ENCODE measurements at places on chromosomes 12 and 14. TPM values are rescaled to one million over a fixed set of nuclear protein-coding genes. Genes with fewer than 3 reads are reported as not detected.

DNA sequence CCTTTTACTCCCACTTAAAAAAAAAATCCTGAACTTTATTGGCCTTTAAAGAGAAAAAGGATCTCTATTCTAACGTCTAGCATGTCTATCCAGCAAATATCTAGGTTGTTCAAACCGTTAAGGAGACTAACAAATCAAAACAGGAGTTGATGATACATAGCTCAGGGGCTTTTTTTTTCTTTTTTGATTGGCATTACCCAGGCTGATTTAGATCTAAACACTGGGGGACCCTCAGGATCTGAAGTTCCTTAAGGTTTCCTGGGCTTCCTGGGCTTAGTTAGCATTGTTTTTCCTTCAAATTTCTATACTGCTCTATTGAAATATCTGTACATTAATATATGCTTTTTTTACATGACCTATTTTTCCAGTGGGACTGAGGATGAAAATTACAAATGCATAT lies 42.3 kb downstream of the EFCAB11 start:
- H3K27me3 ChIP-seq: no peaks in the 10 kb centered on the region
- H3K4me1 ChIP-seq: peaks cover 6% of the 10 kb centered on the region
- peaks cover 3% of the 10 kb centered on the region for H3K36me3 ChIP-seq
- no peak overlapping the region for H3K27ac ChIP-seq
- no peak for DNase-seq
- H3K4me3 ChIP-seq: no peak overlapping the region

The ASCL1 gene
- 0.20 TPM for total RNA-seq

DNA sequence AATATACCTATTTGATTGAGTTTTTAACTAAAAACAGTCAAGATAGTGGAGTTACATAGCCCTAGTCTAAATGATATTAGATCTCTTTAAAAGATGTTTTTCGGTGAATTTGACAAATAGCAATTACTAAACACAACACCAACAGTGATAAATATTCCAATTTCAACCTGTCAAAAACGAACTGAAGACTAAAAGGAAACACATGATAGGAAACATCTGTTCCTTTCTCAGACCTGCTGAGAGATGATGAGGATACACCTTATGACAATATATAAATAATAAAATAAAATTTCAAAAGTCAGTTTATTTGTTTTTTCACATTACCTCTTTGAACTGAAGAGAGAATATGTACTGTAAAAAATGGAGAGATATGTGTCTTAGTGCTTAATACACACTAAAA lies 232.7 kb downstream of the RASSF9 start:
- no peak overlapping the region for H3K4me3 ChIP-seq
- no peaks in the 10 kb centered on the region for H3K4me1 ChIP-seq
- DNase-seq: no peak
- no peaks in the 10 kb centered on the region for H3K27me3 ChIP-seq

- no peak for DNase-seq
- no peaks in the 10 kb centered on the region for H3K4me1 ChIP-seq
- no peaks in the 10 kb centered on the region for H3K27me3 ChIP-seq
- H3K36me3 ChIP-seq: no peaks in the 10 kb centered on the region
- H3K4me3 ChIP-seq: no peak overlapping the region
These were observed 7.7 kb downstream of the FAM222A start for GRCh38 chr12:109721276-109721675.

GRCh38 chr14:82251494-82251893 lies 717.8 kb upstream of the SEL1L start:
- no peaks in the 10 kb centered on the region for H3K36me3 ChIP-seq
- no peaks in the 10 kb centered on the region for H3K27me3 ChIP-seq
- no peak overlapping the region for H3K4me3 ChIP-seq
- no peaks in the 10 kb centered on the region for H3K4me1 ChIP-seq

The DDX24 gene
- total RNA-seq: 172 TPM

DNA sequence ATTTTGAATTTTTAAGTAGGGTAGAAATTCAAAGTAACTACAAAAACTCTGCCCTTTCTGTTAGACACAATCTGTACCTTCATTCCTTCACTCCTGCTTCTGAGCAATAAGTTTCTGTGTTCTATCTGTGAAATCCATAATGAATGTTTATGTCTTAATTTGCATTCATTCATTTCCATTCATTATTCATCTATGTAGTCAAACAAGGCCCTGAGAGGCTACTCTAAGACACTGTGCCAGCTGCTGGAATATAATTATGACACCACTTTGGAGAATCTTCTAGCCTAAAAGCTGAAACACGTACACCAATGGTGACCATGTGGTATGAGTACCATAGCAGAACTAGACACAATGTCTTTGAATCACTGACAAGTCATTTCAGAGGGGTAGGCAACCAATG lies 199.9 kb upstream of the FAR2 start:
- no peaks in the 10 kb centered on the region for H3K27me3 ChIP-seq
- DNase-seq: no peak
- no peaks in the 10 kb centered on the region for H3K4me1 ChIP-seq
- H3K36me3 ChIP-seq: no peaks in the 10 kb centered on the region
- H3K4me3 ChIP-seq: no peak overlapping the region
- no peak overlapping the region for H3K27ac ChIP-seq

- DNase-seq: peak; percentile 20
- no peaks in the 10 kb centered on the region for H3K27me3 ChIP-seq
- no peak overlapping the region for H3K27ac ChIP-seq
- H3K4me3 ChIP-seq: no peak overlapping the region
These were observed 211.8 kb downstream of the ANO2 start for GRCh38 chr12:5733136-5733755.

The SIX1 gene
- total RNA-seq: 0.17 TPM

GRCh38 chr14:21985081-21985480 lies 311.5 kb upstream of the OR4E1 start:
- no peaks in the 10 kb centered on the region for H3K27me3 ChIP-seq
- no peak overlapping the region for H3K4me3 ChIP-seq
- no peaks in the 10 kb centered on the region for H3K4me1 ChIP-seq

- no peaks in the 10 kb centered on the region for H3K36me3 ChIP-seq
- H3K4me1 ChIP-seq: no peaks in the 10 kb centered on the region
- H3K4me3 ChIP-seq: no peak overlapping the region
- no peaks in the 10 kb centered on the region for H3K27me3 ChIP-seq
These were observed 47.4 kb downstream of the AVPR1A start for GRCh38 chr12:63103494-63104131.

The ANO2 gene
- 4.2 TPM for total RNA-seq

The STAC3 gene
- 2.0 TPM for total RNA-seq

- H3K4me3 ChIP-seq: no peak overlapping the region
- no peaks in the 10 kb centered on the region for H3K4me1 ChIP-seq
- no peak overlapping the region for H3K27ac ChIP-seq
- H3K27me3 ChIP-seq: no peaks in the 10 kb centered on the region
- no peak for DNase-seq
These were observed 25.6 kb upstream of the MBIP start for GRCh38 chr14:36346052-36346451.

DNA sequence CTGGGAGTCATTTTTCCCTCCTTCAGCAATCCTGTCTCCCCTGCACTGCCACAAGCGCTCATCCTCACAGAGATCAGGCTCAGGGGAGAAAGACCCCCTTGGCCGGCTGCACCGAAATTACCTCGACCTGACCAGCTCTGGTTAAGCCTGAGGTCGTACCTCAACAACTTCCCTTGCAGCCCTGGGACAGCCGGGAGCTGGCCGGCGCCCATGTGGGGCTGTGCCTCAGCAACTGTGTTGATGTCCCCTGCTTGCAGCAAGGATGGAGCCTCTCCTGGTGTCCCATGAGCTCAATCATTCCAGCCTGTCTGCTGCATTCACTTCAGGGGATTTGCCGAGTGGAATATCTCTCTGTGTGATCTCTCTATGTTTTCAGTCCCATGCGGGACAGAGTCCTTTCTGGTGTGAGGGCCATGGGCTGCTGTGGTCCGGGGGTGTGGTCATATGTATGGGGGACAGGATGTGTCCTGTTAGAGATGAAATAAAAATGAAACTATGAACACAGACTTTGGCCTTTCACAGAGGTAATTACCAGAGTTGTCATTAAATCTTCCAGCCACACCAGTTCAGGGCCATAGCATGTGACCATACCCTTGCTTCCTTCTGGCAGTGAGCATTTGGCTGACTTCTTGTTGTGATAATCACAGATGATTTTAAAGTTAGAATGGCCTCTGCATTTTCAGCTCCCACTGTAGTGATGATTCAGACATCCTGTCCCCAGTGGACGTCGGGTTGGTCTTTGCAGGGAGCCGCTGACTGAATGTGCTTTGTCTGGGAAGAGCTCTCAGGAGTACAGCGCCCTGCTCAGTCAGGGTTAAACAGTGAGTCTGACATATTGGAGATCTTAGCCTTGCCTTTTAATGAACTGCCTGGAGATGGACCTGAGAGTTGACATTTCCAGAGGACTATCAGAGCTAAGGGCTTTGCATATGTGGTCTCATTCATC lies 405.9 kb downstream of the AACS start:
- H3K4me1 ChIP-seq: no peaks in the 10 kb centered on the region
- no peak overlapping the region for H3K4me3 ChIP-seq
- no peaks in the 10 kb centered on the region for H3K36me3 ChIP-seq
- no peak for DNase-seq

DNA sequence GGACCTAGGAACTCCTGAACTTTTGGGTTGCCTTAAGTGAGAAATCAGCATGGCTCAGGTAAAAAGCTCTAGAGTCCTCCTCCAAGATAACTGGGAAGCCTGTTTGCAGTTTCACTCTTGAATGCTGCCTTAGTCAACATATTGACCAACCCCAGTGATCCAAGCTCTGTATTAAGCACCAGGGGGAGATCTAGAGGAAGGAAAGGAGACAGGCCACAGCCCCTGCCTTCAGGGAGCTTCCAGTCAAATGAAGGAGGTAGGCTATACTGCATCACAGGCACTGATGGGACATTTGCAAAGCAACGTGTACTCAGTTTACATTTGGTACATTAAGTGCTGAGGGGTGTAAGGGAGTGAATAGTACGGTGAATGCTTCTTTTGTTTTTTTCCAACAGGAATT lies 1.2 kb upstream of the CSAD start:
- H3K36me3 ChIP-seq: peaks cover 33% of the 10 kb centered on the region
- H3K4me3 ChIP-seq: peak overlapping the region; percentile 87
- 0 out of 2 replicates have a peak, but pooled peaks cover 3% of the 10 kb centered on the region for H3K4me1 ChIP-seq
- H3K27me3 ChIP-seq: no peaks in the 10 kb centered on the region
- DNase-seq: no peak

DNA sequence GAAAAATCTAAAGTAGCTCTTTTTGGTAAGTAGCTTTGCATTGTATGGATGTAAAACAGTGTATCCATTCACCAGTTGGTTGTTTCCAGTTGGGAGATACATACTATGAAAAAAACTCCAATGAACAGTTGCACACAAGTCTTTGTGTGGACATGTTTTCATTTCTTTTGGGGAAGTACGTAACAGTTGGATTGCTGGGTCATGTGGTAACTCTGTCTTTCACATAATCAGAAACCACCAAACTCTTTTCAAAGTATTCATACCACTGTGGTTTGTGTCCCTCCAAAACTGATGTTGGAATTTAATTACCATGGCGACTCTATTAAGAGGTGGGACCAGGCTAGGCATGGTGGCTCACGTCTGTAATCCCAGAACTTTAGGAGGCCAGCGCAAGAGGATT lies 58.9 kb upstream of the RESF1 start:
- no peak overlapping the region for H3K4me3 ChIP-seq
- H3K27ac ChIP-seq: no peak overlapping the region
- no peaks in the 10 kb centered on the region for H3K4me1 ChIP-seq
- DNase-seq: no peak
- H3K27me3 ChIP-seq: no peaks in the 10 kb centered on the region

DNA sequence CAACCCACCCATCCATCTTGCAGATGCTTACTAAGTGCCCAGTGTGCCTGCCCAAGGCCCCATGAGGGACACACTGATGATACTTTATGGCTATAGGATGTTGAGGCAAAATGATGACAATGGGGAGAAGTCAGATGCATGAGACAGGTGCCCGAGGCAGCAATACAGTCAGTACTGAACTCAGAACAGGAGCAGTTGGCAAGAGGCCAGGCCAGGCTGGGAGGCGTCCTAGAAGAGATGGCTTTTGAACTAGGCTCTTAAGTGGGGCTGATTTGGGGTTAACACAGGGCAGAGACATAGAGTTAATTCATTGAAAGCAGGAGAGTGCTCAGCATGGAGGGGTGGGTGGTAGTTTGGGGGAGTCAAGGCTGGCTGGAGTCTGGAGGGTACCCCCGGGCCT lies 15.6 kb downstream of the PLBD2 start:
- peaks cover 39% of the 10 kb centered on the region for H3K36me3 ChIP-seq
- no peak for DNase-seq
- no peak overlapping the region for H3K4me3 ChIP-seq
- H3K27ac ChIP-seq: no peak overlapping the region
- H3K4me1 ChIP-seq: no peaks in the 10 kb centered on the region

- no peaks in the 10 kb centered on the region for H3K27me3 ChIP-seq
- peak overlapping the region; percentile 40 for H3K4me3 ChIP-seq
- H3K4me1 ChIP-seq: peaks cover 5% of the 10 kb centered on the region
- DNase-seq: peak; percentile 73
These were observed 36.9 kb upstream of the SINHCAF start for GRCh38 chr12:31362759-31363415.

- H3K4me1 ChIP-seq: no peaks in the 10 kb centered on the region
- no peak for DNase-seq
- no peaks in the 10 kb centered on the region for H3K27me3 ChIP-seq
- H3K27ac ChIP-seq: no peak overlapping the region
- H3K4me3 ChIP-seq: no peak overlapping the region
These were observed 80.4 kb downstream of the PPFIBP1 start for GRCh38 chr12:27604431-27604830.

DNA sequence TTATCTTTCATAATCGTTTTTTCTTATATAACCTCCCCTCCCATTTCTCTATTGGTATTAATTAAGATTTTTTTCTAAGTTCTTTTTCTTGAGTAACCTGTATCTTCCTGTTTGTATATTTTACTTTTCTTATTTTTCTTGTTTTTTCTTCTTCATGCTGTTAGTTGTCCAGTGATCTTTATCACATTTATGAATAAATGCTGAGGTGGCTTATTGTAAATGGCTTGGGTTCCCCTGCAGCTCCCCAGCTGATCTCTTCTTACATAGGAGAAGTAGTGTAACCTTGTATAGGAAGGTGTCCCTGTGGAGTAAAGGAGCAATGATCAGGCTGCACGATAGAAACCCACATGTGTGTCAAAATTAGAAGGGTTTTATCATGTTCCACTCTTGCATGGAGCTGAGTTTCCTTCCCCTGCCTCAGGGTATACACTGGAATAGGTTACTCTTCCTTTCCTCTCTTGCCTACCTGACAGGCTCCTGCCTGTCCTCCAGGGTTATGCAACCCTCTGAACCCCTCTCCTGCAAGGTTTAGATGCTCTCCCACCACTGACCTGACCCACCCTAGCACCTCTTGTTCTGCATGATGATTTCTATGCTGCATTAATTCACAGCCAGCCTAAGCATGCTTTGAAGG lies 334.8 kb upstream of the RGS6 start:
- DNase-seq: no peak
- H3K4me3 ChIP-seq: no peak overlapping the region
- peaks cover 16% of the 10 kb centered on the region for H3K36me3 ChIP-seq
